ENCODE measurements at places on chromosomes 3 and 15.

- no peak for DNase-seq
Measured at GRCh38 chr3:104564045-104564643, 802.6 kb upstream of the ALCAM start.

- DNase-seq: no peak
Measured at GRCh38 chr3:122636697-122637096, 43.9 kb upstream of the PARP14 start.

GRCh38 chr15:81819924-81820635, 225.7 kb downstream of the MEX3B start:
- no peak for DNase-seq

- DNase-seq: no peak
Measured at GRCh38 chr15:81894061-81894460, 151.8 kb downstream of the MEX3B start.

DNA sequence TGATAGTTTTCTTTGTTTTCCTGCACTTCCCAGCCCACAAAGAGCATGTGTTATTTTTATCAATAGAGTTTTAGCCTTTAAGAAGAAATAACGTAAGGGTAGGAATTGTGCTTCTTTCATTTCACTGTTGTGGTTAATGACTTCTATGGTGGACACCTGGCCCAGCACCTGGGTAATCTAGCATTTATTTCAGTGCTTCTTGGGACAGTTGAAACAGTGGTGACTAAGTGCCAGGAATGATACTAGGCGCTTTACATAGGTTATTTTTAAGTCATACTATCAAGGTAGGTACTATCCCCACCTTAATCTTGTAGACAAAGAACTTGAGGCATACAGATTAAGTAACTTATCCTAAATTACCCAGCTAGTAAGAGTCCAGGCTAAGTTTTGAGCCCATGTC, 243.8 kb downstream of the SOX2 start:
- no peak for DNase-seq

- no peak for DNase-seq
Measured at GRCh38 chr3:13414040-13414729, 5.9 kb downstream of the NUP210 start.

DNA sequence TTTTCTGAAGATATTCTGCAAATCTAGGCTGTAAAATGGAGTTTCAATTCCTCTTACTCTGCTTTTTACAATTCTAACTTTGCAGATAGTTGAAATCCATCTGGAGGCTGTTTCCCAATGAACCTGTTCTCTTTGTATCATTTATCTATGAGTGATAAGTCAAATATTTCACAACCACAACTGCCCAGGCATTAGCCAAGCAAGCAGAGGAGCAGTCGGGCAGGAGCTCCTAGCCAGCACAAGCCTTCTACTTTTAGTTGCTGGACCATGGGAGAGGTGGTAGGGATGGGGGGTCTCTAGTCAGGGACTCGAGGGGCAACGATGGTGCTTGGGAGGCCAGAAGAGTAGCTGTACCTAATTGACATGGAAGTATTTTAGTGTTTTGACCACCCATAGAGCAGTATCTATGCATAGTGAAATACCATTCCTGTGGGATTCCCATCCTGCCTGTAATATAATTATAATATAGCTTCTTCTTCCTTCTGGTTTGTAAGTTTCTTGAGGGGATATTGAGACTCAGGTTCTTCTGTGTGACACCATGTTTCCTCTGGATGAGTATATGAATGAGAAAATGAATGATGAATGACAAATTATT, 353.5 kb upstream of the IL12A start:
- no peak for DNase-seq

GRCh38 chr3:141796081-141796888, 33.1 kb downstream of the GRK7 start:
- no peak for DNase-seq

GRCh38 chr15:67801926-67802914, 23.1 kb upstream of the SKOR1 start:
- DNase-seq: no peak

DNA sequence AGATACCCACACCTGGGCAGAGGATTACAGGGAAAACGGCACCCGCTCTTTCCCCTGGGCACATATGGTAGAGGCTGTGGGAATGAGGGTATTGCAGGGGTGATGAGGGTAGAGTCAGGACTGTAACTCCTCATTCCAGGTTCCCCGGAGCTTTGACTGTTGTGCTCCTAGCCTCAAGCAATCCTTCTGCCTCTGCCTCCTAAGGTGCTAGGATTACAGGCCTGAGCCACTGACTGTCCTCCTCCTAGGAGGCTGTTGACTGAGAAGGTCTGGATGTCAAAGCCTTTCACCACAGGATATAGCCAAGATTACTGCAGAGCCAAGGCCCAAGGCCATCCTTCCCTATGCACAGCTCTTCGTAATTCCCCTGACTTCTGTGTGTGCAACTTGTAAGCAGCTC, 1.1 kb upstream of the MPI start:
- DNase-seq: no peak

DNA sequence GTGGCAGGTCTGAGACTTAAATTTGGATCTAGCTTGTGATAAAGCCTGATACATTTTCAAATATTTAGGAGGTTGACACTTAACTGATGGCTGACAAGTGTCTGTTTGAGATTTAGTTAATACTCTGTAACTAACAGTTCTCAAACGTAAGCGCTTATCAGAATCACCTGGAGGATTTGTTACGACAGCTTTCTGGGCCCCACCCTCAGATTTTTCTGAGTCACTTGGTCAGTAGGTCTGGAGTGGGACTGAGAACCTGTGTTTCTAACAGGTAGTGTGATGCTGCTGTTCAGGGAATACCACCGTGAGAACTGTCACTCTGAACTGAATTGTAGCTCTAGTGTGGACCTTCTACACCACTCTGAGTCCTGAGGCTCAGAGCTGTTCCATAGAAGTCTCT, 85.5 kb downstream of the CEMIP start:
- DNase-seq: no peak

DNA sequence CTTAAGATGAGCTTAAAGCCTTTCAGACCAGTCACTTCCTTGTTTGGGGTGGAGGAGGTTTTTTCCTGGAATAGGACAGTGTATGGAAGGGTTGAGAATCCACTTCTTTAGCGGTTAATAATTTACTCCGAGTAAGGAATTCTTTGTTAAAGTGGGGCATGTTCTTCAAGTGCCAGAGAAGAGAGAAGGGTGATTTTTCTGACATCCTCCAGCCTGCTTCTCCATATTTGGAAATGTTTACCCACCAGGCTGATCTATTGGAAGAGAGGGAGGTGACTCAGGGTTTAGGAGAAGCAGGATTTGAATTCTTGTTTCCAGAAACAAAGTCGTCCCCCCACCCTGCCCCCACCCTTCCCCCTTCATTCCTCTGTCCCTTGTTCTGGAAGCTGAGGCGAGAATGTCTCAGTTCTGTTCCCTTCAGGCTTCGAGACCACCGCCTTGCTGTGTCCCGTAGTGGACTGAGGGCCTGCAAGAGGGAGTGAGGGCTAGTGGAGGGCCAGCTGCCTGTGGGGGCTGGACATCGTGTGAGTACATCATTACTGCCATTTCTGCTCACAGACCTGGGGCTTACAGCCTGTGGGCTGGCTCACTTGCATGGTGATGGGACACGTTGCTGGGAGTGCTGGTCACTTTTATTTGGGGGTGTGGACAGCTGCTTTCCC, 58.5 kb downstream of the LPP start:
- DNase-seq: no peak

DNA sequence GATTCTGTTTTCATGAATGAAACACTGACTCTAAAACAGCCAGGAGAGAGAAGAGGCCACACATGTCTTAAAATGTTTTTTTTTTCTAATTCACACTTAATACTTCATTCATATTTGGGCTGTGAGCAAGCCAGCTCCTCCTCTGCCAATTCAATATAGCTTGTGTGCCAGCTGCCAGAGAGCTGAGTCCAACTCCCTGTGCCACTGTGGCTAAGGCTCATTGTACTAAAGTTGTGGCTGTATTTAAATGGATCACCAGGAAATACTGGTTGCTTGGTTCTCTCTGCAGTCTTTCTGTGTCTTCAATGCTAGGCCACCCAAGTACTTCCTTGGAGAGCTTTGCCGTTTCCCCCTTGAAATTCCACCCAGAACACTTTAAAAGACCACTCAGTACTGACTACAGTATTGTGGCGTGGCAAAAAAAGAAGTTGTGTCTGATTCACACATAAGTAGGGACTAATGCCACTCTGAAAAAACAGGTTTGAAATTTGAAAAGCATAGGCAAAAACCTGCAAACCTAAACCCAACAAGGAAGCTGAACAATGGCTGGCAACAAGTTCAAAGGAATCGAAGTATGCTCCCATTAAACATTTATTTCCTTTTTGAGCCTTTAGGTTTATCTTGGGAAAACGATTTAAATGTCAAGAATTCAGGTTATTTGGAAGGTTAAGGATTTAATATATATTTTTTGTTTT, 524.7 kb downstream of the DIPK2A start:
- peak; percentile 84 for DNase-seq

DNA sequence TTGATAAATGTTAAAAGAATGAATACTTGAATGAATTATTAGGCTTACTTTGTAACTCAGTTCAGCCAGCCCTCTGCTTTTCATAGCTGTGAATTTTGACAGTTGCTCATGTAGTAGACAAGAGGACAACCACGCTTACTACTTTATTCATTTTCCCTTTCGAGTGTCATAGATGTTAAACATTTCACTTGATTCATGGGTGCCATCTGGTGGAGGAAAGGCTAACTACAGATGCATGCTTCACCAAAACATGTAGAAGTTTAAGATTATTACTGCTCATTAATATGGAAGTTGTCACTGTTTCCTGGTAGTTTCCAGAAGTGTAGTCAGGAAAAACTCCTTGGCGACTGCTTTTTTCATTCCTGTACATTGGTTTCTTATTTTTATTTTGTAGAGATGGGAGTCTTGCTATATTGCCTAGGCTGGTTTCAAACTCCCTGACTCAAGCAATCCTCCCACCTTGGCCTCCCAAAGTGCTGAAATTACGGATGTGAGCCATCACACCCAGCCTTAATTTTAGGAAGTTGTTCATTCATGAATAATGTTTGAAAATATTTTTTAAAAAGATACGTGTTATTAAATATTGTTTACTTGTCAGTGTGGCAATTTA, 163.2 kb downstream of the B3GALNT1 start:
- no peak for DNase-seq

DNA sequence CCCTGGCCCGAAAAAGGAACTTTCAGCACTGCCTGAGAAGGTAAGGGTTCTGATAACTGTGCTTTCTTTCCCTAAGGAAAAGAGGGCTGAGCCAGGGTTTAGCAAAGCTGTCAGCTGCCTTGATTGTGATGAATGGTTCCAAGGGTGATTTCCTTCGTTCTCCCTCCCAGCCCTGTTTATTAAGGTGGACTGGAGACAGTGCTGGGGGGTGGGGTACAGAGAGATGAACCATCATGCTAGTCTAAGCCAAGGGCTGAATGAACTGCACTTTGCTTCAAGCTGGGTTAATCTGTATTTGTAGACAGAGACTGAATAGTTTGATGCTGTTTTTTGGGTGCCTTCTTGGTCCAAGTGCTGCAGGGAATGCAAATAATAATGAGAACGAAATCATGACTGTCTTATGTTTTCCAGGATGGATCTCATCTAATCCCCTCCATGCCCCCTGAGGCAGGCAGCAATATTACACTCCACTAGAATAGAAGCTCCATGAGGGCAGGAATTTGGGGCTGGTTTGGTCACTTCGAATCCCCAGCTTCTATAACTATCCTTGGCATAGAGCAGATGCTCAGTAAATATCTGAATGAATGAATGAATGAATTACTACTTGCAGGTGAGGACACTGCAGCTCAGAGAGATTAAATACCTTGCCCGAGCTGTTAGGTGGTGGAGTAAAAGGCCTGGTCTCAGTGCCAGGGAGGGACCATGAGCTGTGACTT, 10.9 kb downstream of the PXYLP1 start:
- DNase-seq: peak; percentile 44

- no peak for DNase-seq
Measured at GRCh38 chr15:101537483-101538080, 48.1 kb upstream of the PCSK6 start.

DNA sequence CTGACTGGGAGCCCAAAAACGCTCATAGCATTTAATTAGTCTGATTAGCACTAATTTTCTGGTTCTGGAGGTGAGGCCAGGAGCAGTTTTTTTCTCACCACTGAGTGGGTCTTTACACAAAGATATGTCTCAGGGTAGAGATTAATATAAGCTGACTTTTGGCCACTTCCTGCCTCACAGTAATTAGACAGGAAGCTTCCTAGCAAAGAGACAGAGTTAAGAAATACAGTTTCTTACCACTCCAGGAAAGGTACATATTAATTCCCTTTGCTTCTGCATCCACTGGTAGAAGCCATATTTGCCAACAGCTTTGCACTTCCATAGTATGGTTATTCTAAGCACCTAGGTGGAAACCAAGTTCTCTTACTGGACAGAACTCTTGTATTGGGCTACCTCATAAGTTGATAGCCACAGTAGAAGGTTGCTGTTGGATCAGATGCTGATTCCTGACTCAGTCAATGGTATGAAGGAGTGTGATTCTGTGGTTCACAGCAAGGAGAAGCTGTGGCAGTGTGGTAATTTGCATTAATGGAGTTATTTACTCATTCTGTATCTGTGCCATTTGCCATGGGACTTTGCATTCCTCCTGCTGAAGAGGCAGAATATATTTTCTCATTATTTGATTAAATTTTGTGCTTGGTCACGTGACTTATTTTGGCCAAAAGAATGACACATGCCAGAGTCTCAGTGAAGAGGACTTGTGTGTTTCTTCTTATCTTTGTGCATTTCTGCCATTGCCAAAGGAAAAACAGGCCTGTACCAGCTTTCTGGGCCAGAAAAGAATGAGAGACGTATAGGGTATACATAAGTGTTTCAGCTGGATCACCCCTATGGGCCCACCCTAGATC, 17.5 kb upstream of the ZBTB20 start:
- DNase-seq: no peak

GRCh38 chr3:118485693-118486092, 549.0 kb downstream of the IGSF11 start:
- DNase-seq: no peak

- no peak for DNase-seq
Measured at GRCh38 chr15:79978260-79978654, 7.3 kb upstream of the BCL2A1 start.

GRCh38 chr3:44359146-44359751, 20.7 kb downstream of the TCAIM start:
- DNase-seq: no peak

- DNase-seq: no peak
Measured at GRCh38 chr3:32316976-32317375, 74.7 kb upstream of the CMTM7 start.

DNA sequence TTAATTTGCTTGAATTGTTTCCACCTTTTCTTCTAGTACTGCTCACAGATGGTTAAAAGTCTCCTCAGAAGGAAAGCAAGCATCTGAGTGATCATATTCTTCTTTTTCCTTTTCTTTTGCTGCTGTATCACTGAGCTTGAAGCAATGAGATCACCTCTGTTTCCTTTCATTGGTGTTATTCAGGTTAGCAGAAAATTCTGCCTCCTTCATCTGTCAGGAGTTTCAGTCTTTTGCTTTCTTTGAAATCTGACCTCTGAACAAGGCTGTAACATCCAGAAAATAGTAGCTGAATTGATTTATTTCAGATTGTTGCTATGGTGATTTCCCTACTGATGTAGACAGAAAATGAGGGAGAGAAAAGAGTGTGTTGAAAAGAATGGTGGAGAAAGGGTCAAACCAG, 343.0 kb downstream of the MFSD1 start:
- DNase-seq: no peak

- DNase-seq: no peak
Measured at GRCh38 chr3:184578218-184578617, 16.6 kb downstream of the EPHB3 start.

Measured in NCI-H446 (cell line).